ENCODE measurements at places on chromosomes 4 and X.

DNA sequence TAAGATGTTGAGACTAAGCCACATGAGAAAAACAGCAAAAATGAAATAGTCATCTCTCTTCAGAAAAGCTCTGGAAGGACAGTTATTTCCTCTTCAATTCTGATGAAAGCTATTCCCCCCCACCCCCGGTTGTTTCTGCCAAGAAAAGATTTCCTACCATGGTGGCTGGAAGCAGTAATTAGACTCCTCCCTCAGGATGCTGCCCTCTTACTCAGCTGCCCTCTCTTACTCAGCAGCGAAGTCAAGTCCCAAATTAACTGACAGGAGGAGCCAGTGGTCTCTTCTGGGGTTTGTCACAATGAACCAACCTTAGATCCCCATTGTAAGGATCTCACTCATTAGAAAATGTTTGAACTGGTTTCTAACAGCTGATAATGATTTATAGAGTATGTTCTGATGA lies 38.0 kb downstream of the GPM6B start:
- peak; percentile 72 for DNase-seq

DNA sequence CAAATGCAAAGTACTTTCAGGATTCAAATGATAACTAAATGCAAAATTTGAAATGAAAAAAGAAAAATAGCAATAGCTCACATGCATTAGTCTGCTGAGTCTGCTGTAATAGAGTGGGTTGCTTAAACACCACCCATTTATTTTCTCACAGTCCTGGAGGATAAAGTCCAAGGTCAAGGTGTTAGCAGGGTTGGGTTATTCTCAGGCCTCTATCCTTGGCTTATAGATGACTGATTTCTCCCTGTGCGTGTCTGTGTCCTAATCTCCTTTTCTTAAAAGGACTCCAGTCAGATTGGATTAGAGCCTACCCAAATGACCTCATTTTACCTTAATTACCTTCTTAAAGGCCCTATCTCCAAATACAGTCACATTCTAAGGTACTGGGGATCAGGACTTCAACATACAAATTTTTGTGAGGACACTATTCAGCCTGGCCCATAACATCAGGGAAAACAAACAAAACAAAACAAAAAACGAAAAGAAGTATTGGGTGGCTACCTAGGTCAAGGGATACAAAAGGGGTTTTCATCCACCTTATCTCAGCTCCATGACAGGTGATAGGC lies 6.3 kb upstream of the TBL1X start:
- DNase-seq, result no peak

DNA sequence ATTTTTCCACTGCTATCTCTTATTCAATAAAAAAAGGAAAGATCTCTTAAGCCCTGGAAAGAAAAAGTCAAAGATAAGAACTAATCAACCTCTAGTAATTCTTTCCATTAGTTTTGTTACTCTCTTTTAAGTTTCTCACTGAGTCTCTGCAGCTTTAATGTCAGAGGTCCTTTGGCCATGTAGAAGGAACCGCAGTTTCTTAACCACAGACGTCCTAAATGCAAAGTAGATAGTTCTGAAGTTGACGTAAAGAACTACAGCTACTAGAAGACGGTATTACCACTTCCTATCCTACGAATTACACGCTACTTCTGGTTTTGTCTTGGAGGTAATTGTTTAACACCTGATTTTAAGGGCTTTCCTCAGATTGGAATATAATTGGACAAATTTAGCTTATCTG lies 325.9 kb downstream of the ANKRD50 start:
- DNase-seq, result no peak

DNA sequence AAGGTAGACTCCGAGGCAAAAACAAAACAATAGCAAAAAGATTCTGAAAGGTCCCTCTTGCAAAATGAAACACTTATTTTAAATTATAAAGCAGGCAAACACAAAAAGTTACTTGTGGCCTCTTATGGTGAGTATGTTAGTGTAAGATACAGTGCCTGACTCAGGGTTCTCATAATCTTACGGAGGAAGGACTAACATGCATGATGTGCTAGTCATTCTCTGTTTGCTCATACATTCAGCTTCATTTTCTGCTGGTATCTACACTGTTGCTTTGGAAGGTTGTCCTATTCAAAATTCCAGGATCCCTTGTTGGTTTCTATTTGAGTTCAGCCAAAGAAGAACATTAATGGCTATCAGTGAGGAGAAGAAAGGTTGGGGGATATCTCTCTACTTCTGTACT lies 249.1 kb upstream of the FAM47A start:
- peak; percentile 28 for DNase-seq

GRCh38 chr4:1722551-1723118 lies 1.3 kb downstream of the TACC3 start:
- peak; percentile 35 for DNase-seq

DNA sequence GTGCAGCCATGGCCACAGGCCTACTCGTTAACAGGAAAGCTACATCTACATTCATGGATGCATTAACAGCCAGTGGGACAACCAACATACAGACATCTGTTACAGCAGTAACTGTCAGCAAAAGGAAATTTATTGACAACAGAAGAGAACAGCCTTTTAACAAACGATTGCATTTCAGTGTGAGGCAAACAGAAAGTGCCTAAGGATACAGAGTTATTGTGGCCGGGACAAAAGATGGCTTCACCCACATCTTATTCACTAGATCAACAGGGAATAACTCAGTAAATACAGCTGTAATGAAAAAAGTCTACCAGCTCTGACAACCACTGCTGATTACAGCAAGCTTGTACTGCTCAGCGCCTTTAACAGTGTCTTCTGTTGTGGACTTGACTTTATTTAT lies 61.5 kb upstream of the TBL1X start:
- DNase-seq, result no peak

DNA sequence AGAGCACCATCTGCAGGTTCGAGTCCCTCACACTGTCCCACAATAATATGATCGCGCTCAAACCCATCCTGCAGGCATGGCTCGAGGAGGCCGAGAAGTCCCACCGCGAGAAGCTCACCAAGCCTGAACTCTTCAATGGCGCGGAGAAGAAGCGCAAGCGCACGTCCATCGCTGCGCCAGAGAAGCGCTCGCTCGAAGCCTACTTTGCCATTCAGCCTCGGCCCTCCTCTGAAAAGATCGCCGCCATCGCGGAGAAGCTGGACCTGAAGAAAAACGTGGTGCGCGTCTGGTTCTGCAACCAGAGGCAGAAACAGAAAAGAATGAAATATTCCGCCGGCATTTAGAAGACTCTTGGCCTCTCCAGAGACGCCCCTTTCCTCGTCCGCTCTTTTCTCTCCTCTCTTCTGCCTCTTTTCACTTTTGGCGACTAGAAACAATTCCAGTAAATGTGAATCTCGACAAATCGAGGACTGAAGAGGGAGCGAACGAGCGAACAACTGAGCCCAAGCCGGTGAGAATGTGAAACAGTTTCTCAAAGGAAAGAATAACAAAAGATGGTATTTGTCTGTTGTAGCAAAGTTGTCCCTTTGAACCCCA lies 1.9 kb downstream of the POU4F2 start:
- no peak for DNase-seq

- peak; percentile 10 for DNase-seq
These were observed 158.3 kb downstream of the CPE start for GRCh38 chr4:165537028-165537648.

DNA sequence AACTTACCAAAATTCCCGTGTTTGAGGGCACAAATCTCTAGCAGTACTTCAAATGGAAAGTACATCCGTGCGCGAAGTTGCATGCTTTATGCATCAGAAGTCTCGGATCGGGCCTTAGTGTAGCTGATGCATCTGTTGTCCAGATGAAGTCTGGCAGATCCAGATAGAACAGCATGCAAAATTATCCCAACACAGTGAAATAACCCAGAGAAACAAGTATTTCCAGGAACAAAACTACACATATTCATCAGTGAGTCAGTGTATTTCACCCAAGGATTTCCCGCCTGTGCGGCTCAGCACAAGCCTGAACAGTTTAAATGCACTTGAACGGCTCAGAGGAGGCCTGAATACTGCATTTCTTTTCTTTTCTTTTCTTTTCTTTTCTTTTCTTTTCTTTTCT lies 27.4 kb upstream of the CLDN24 start:
- peak; percentile 91 for DNase-seq

GRCh38 chr4:2866160-2866861 lies 22.7 kb downstream of the ADD1 start:
- DNase-seq, result no peak

GRCh38 chr4:78784236-78784865 lies 8.2 kb downstream of the BMP2K start:
- peak; percentile 83 for DNase-seq

- DNase-seq, result peak; percentile 43
These were observed 10.1 kb upstream of the SAP30 start for GRCh38 chr4:173360587-173361221.

- no peak for DNase-seq
These were observed 291.8 kb upstream of the PRKX start for GRCh38 chrX:4005281-4005680.

DNA sequence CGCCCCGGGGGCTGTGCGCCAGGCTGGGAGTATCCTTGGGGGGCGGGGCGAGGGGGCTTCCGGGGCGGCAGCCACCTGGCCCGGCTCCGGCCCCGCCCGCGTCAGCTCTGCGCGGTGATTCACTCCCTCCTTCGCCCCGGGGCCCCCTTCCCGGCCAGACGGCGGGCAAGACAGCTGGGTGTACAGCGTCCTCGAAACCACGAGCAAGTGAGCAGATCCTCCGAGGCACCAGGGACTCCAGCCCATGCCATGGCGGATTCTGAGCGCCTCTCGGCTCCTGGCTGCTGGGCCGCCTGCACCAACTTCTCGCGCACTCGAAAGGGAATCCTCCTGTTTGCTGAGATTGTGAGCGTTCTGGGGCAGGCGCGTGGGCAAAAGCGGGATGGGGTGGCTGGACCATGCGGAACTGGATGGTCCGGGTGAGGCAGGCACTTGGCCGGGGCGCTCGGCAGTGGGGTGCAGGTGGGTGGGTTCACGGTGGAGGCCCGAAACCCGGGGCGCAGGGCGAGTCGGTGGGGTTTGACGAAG lies at the start of gene PLP2:
TSS of gene PLP2 (plus strand) at position 147 of the 528 bp plus-strand sequence. CDS start at position 250, 103 bp downstream.
- no peak for DNase-seq

Measured in foreskin fibroblast (primary cell).